ENCODE measurements at places on chromosomes 12 and 14.

GRCh38 chr12:25701290-25701689 is 148.2 kb upstream of the LMNTD1 start:
- DNase-seq: no peak

DNA sequence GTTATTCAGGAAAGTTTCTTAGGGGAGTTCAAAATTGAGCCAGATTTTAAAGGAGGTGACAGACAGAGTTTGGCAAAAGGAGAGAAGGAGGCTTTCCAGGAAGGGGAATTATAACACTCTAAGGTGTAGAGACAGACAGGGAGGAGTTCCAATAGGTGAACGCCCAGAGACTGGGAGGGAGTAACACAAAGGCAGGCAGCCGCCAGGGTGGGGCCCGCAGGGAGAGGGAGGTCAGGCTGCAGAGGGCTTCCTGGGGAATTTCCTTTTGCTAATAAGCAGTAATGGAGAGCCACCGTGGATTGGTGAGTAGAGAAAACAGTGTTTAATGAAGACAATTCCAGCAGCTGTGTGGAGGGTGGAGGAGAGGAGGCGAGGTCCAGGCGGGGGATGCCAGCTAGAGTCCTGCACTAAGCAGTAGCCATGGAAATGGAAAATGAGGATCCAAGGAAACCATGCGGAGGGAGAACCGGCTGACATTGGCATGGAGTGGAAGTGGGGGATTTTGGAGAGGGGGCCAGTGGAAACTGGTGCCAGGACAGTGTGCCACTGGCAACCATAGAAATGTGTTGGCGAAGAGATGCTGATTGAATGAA is 22.2 kb downstream of the GRIN2B start:
- no peak for DNase-seq

- peak; percentile 86 for DNase-seq
These were observed 96.1 kb downstream of the CRADD start for GRCh38 chr12:93773122-93773871.

DNA sequence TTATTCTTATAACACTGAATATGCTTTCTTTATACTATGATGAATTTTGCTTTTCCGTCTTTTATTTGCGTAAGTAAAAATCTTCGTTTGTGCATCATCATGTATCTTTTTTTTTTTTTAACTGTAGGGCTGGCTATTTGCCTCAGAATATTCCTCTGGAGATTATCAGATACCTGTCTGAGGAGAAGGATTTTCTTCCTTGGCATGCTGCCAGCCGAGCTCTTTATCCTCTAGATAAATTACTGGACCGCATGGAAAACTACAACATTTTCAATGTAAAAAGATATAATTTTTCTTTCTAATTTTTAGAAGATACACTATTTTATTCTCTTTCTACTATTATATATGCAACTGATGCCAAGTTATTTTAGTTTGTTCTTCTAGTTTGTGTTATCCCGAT is 346.6 kb downstream of the TRHDE start:
- DNase-seq: no peak

Data from suppressor macrophage treated with lipopolysaccharide for 4 hours (primary cell).